ENCODE measurements at places on chromosomes 5 and 9. TPM values are rescaled to one million over a fixed set of nuclear protein-coding genes. Genes with fewer than 3 reads are reported as not detected.

DNA sequence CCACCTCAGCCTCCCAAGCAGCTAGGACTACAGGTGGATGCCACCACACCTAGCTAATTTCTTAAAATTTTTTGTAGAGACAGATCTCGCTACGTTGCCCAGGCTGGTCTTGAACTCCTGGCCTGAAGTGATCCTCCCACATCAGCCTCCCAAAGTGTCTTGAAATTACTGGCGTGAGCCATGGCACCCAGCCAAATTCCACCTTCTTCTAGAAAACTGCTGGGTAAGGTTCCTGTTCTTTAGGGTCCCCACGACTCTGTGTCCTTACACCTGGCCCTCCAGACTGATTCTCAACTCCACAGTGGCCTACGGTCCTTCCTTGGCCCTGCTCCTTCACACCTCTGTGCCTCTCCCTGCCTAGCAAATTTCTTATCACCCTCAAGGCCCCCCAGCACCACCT, 1.9 kb downstream of the MAPK9 start:
- DNase-seq = no peak

The IL5 gene
- total RNA-seq = not detected

DNA sequence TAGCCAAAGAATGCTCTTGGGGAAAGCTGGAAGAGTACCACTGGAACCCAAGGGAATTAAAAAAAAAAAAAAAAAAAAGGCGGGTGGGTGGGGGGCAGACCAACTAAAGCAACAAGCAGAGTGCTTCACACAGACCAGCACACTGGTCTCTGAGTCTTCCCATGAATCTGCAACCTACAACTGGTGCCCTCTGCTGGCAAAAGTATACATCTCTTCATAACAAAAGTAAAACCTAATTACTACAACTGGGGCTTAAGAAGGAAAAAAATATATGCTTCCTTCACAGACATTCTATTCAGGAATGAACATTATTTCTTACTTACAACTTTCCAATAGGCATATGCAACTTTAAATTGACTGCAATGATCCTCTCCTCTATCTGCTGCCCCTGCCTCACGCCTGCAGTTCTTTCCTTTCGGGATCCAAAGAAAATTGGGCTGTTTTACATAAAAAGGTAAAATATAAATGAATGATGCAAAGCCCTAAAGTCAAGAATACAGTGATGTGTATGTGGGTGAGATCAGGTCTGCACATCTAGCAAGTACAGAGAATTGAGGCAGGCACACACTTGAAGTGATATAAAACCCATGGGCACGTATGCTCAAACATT, 7.2 kb upstream of the KLHL3 start:
- peak; percentile 78 for DNase-seq

- no peak for DNase-seq
These were observed 173.5 kb upstream of the ZNF608 start for GRCh38 chr5:124919747-124920525.

DNA sequence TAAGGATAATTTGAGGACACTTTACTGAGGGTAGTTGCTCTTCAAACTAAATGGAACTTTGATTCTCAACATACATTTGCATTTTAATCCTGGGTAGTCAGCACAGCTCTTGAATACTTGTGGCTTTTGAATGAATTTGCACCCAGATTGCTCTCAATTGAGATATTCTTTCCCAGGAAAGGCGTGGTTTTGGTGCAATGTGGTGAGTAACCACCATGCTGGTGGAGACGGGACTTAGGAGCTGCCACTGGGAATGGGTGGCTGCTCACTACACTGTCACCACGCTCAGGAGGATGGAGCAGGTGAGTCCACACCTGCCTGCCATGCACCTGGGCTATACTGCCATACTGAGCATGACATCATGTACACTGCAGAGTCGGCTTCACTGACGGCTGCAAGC, 99.2 kb downstream of the IRX1 start:
- DNase-seq = no peak

- peak; percentile 46 for DNase-seq
These were observed 5.1 kb upstream of the SEPTIN8 start for GRCh38 chr5:132782101-132782500.

GRCh38 chr9:69917743-69918142, 97.1 kb downstream of the CFAP95 start:
- no peak for DNase-seq

The HNRNPAB gene
- 53.1 TPM for total RNA-seq

DNA sequence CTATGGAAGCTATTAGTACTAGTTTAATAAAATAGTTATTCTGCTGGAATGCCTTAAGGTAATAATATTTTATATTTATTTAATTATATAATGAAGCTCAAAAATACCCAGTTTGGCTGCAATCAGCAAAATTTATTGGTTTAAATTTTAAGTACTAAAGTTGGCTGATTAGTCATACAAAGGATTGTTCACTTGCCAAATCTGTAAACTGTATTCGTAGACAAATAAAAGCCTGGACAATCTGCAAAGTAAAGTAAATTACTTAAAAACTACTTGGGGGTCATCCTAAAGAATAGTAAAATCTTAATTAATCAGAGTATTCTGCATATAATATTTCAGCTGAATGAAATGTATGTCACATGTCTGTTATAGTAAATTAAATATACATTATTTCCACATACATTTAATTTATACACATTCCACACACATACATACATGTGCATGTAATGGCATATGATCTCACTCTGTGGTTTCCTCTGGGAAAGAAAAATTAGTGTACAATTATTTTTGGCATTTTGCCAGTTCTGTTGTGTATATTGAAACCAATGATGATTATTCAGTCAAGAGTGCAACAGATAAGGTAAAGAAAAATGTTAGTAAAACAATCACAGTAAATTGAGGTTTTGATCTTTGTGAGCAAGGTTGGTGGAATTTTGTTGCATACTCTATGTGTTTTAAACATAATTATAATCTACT, 455.9 kb downstream of the CDH9 start:
- DNase-seq = no peak

GRCh38 chr9:137318602-137319001, 16.5 kb upstream of the NRARP start:
- no peak for DNase-seq
